ENCODE measurements at places on chromosomes 12 and 14. TPM values are rescaled to one million over a fixed set of nuclear protein-coding genes. Genes with fewer than 3 reads are reported as not detected.

Gene SRRM4
- total RNA-seq, result not detected

GRCh38 chr12:85836197-85837090, at the start of gene RASSF9:
Gene RASSF9 (minus strand): TSS chr12:85836409. CDS start chr12:85836201, 208 bp downstream.
- H3K36me3 ChIP-seq, result no peaks in the 10 kb centered on the region
- no peaks in the 10 kb centered on the region for H3K27me3 ChIP-seq
- H3K4me3 ChIP-seq, result no peak within 1 kb of the TSS
- no peaks in the 10 kb centered on the region for H3K4me1 ChIP-seq
- no peak within 1 kb of the TSS for H3K27ac ChIP-seq

- no peak for DNase-seq
- H3K36me3 ChIP-seq, result no peaks in the 10 kb centered on the region
- H3K27ac ChIP-seq, result no peak overlapping the region
- H3K4me1 ChIP-seq, result no peaks in the 10 kb centered on the region
- no peak overlapping the region for H3K4me3 ChIP-seq
Measured at GRCh38 chr12:67364228-67364627, 95.1 kb downstream of the CAND1 start.

DNA sequence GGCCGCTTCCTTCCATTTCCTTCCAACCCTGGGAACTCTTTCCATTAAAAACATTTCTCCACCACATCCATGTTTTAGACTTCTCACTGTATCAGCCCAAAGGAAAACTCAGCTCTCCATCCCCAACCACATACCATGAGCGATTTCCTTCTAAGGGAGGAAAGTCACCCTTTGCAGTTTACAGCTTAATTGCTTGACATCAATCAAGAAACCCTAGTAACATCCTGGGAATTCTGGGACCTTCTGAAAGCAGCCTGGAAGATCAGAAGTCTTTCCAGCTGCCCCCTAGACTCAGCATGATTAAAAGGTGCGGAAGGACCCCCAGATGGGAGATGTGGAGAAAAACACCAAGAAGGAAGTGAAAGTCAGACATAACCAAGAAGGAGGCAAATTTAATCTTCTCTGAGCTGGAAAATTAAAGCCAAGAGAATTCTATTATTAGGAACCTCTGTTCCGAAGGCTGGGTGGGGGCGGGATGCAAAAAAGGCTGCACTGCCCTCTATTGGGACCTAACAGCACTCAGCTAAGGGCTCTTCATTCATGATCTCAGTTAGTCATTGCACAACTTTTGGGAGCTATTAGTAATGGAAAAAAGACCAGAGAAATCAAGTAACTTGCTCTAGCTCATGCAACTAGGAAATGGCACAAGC, 73.3 kb upstream of the PLXNC1 start:
- no peak overlapping the region for H3K27ac ChIP-seq
- no peak for DNase-seq
- H3K4me3 ChIP-seq, result no peak overlapping the region
- peaks cover 14% of the 10 kb centered on the region for H3K4me1 ChIP-seq

DNA sequence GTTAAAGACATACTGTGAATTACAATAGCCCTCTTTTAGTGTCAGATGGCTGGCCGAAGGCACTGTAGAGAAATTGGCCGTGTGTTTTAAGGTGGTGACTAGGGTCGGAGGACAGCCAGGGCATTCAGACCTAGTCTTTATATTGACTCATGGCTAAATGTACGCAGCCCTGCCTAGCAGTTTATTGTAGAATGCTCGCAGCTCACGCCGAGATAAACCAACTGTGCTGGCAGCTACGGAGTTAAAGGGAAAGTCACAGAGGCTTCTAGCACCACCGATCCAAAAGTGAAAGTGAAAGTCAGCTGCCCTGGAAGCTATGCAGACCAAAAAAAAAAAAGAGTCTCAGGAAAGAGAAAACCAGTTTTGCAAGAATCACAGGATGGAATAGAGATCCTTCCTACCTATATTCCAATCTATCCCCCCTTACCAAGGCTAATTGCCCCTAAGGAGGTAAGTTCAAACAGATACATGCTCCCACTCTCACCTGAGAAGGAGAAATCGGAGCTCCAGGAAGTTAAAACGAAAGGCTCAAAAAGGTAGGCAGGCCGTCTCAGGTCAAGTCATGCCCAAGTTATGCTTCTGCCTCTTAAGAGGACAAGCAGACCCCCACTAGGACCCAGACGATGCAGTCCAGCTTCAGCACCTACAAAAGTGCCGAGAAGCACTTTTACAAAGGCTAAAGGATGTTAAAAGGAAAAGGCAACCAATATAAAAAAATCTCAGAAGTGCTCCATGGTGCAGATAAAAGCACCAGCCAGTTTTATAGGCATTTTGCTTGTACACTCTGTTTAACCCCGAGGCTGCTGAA, 24.8 kb downstream of the KLRK1 start:
- peaks cover 6% of the 10 kb centered on the region for H3K36me3 ChIP-seq
- peaks cover 40% of the 10 kb centered on the region for H3K27me3 ChIP-seq
- H3K4me1 ChIP-seq, result no peaks in the 10 kb centered on the region
- H3K27ac ChIP-seq, result no peak overlapping the region
- peak; percentile 61 for DNase-seq
- H3K4me3 ChIP-seq, result no peak overlapping the region

Gene LTB4R
- 36.1 TPM for total RNA-seq

GRCh38 chr14:51356381-51356780, 116.3 kb downstream of the TMX1 start:
- H3K27ac ChIP-seq, result no peak overlapping the region
- DNase-seq, result no peak
- H3K4me1 ChIP-seq, result no peaks in the 10 kb centered on the region
- no peak overlapping the region for H3K4me3 ChIP-seq
- peaks cover 5% of the 10 kb centered on the region for H3K27me3 ChIP-seq
- H3K36me3 ChIP-seq, result no peaks in the 10 kb centered on the region

- no peaks in the 10 kb centered on the region for H3K36me3 ChIP-seq
- H3K27ac ChIP-seq, result no peak overlapping the region
- DNase-seq, result peak; percentile 35
- peaks cover 38% of the 10 kb centered on the region for H3K4me1 ChIP-seq
- H3K27me3 ChIP-seq, result no peaks in the 10 kb centered on the region
Measured at GRCh38 chr12:131598717-131599116, 112.2 kb upstream of the SFSWAP start.

- H3K4me3 ChIP-seq, result peak within 1 kb of the TSS; percentile 77
- H3K27me3 ChIP-seq, result peaks cover 5% of the 10 kb centered on the region
- peaks cover 31% of the 10 kb centered on the region for H3K4me1 ChIP-seq
- peaks cover 25% of the 10 kb centered on the region for H3K36me3 ChIP-seq
Measured at GRCh38 chr12:104986022-104986941, at the start of gene NOPCHAP1. Gene NOPCHAP1 (plus strand): TSS chr12:104986316. CDS start chr12:104986353, 37 bp downstream.

Gene BMP4
- 0.83 TPM for total RNA-seq

GRCh38 chr14:34920339-34920738, 45.2 kb upstream of the BAZ1A start:
- H3K27ac ChIP-seq, result no peak overlapping the region
- no peak overlapping the region for H3K4me3 ChIP-seq
- no peak for DNase-seq
- no peaks in the 10 kb centered on the region for H3K4me1 ChIP-seq
- H3K27me3 ChIP-seq, result no peaks in the 10 kb centered on the region

DNA sequence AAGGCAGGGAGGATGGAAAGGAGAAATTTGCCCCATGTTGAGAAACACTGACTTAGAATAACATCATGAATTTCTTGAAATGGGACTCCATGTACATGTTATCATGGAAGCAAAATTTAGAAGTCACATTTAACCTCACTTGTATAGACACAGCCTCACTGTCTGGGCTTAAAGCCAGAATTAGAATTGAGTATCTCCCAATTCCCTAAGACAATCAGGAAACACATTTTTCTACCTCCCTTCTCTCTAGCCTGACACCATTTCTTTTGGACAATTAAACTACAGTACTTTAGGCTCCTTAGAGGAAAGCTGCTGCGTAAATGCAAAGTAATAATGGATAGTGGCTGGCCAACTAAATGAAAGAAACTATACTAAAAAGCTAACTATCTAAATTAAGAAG, 795.5 kb downstream of the C12orf50 start:
- no peaks in the 10 kb centered on the region for H3K27me3 ChIP-seq
- no peaks in the 10 kb centered on the region for H3K4me1 ChIP-seq
- no peak overlapping the region for H3K4me3 ChIP-seq
- DNase-seq, result no peak
- no peak overlapping the region for H3K27ac ChIP-seq

GRCh38 chr12:114406984-114407841, 1.3 kb upstream of the TBX5 start:
- H3K36me3 ChIP-seq, result peaks cover 4% of the 10 kb centered on the region
- peaks cover 96% of the 10 kb centered on the region for H3K27me3 ChIP-seq
- peaks cover 7% of the 10 kb centered on the region for H3K4me1 ChIP-seq
- no peak overlapping the region for H3K4me3 ChIP-seq
- no peak overlapping the region for H3K27ac ChIP-seq

DNA sequence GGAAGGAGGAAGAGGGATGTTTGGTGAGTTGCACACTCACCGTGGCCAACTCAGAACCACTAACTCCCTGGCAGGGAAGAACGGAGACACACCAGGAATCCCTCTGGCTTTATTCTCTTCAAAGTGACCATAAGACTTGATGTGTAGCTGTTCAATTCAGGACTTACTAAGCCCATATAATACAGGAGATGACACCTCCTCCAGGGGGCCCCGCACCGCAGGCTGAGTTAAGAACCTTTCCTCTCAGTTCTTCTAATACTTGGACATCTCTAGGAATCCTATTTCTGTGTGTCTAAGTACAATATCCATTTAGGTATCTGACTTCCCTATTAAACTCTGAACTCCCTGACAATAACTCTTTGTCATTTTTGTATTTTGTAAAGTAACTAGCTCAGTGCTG, 49.5 kb downstream of the DCAF4 start:
- no peaks in the 10 kb centered on the region for H3K4me1 ChIP-seq
- no peak overlapping the region for H3K27ac ChIP-seq
- H3K27me3 ChIP-seq, result no peaks in the 10 kb centered on the region
- peaks cover 27% of the 10 kb centered on the region for H3K36me3 ChIP-seq
- no peak for DNase-seq

Gene NTN4
- 0.25 TPM for total RNA-seq

- H3K4me1 ChIP-seq, result no peaks in the 10 kb centered on the region
- H3K27me3 ChIP-seq, result peaks cover 23% of the 10 kb centered on the region
- no peaks in the 10 kb centered on the region for H3K36me3 ChIP-seq
Measured at GRCh38 chr12:1830401-1830845, 10.1 kb downstream of the LRTM2 start.

Gene PTPN21
- not detected for total RNA-seq

GRCh38 chr12:42143452-42144157, 1.1 kb downstream of the GXYLT1 start:
- DNase-seq, result no peak
- peak overlapping the region; percentile 67 for H3K27ac ChIP-seq
- H3K27me3 ChIP-seq, result peaks cover 3% of the 10 kb centered on the region
- peaks cover 32% of the 10 kb centered on the region for H3K4me1 ChIP-seq
- peak overlapping the region; percentile 90 for H3K4me3 ChIP-seq

Gene SLC38A4
- total RNA-seq, result not detected

Gene ASB2
- total RNA-seq, result 99.3 TPM

Gene PLA2G1B
- not detected for total RNA-seq

- peaks cover 21% of the 10 kb centered on the region for H3K4me1 ChIP-seq
- H3K4me3 ChIP-seq, result no peak overlapping the region
- H3K27ac ChIP-seq, result no peak overlapping the region
Measured at GRCh38 chr12:19799216-19799615, 359.9 kb downstream of the AEBP2 start.

- H3K4me3 ChIP-seq, result no peak overlapping the region
- H3K27ac ChIP-seq, result no peak overlapping the region
- H3K36me3 ChIP-seq, result peaks cover 10% of the 10 kb centered on the region
Measured at GRCh38 chr12:10989107-10989506, 2.4 kb upstream of the TAS2R50 start.

- peaks cover 3% of the 10 kb centered on the region for H3K4me1 ChIP-seq
- no peak for DNase-seq
- no peaks in the 10 kb centered on the region for H3K36me3 ChIP-seq
- no peak overlapping the region for H3K4me3 ChIP-seq
Measured at GRCh38 chr12:7868391-7868790, 4.3 kb downstream of the SLC2A14 start.

Gene AKAP5
- total RNA-seq, result 0.88 TPM

DNA sequence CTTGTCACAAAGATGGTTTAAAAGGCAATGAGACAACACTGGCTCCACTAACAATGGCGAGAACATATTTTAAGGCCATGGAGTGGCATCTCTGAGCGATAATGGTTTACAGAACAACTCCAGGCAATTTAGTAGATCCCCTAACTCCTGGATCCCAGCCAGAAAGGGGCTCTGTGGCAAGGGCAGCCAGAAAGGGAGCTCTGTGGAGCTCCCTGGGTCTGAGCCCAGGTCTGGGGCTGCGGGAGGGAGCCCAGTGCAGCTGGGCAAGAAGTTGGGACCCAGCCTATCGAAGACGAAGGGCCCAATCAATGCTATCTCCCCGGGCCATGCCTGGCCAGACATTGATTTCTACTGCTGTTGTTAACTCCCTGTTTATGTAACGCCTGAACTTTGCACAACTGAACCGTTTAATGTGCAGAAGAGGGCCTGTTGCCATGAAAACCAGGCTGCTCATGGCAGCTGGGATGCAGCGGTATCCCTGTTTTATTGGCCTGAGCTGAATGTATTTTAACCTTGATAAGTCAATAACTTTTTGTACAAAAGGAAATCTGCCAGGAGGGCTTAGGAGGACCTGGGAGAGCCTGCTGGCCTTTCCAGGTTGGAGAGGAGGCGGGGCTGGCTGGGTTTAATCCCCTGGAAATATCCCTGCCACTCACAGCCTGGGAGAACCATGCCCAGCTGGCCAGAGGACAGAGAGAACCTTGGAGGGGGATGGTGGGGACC, 6.7 kb upstream of the FAM222A start:
- H3K27ac ChIP-seq, result no peak overlapping the region
- H3K4me3 ChIP-seq, result no peak overlapping the region
- no peak for DNase-seq

Measured in activated CD4-positive, alpha-beta memory T cell treated with anti-CD3 and anti-CD28 coated beads, Interleukin-2, amount 10 ng/mL, durations not matched to agents 7 days and 5 days (primary cell).